ENCODE measurements at places on chromosomes 4 and X.
A peak's percentile ranks its signal among the peaks of the same experiment; 100 is the strongest.

DNA sequence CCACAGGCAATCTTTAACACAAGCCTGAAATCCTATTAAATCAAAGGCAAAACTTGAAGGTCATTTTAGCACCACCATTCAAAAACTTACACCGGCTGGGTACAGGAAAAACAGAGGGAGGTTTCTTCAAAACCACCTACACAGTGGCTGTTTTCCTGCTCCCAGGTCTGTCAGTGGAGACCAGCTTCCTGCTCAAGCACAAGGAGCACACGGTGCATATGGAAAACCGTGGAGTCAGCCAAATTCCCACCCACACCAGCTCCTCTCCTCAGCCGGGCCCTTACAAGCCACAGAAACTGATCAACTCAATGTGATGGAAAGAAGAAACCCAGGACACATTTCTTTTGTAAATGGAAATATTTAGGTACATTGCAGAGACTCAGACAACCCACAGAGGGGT is 14.3 kb upstream of the FAM241A start:
- DNase-seq, result no peak

GRCh38 chr4:13340672-13341071 is 143.5 kb downstream of the RAB28 start:
- no peak for DNase-seq

DNA sequence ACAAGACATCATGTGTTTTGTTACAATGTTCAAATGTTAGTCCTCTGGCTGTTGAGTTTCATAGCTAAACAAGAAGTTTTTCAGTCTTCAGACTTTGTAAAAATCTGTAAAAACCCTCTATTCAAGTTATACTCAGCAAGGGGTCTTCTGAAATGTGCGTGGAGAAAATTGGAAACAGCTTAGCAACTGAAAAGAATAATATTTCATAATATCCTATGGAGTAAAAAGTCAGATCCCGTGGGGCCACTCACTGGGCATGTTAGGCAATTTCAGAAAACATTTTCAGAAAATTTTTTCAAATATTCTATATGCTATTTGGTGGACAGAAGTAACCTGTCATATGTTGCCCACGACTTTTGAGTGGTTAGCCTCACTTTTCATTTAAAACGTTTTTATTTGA is 118.3 kb downstream of the CORIN start:
- no peak for DNase-seq

- DNase-seq, result peak; percentile 44
Measured at GRCh38 chrX:120561634-120562568, 1.1 kb upstream of the CUL4B start.

DNA sequence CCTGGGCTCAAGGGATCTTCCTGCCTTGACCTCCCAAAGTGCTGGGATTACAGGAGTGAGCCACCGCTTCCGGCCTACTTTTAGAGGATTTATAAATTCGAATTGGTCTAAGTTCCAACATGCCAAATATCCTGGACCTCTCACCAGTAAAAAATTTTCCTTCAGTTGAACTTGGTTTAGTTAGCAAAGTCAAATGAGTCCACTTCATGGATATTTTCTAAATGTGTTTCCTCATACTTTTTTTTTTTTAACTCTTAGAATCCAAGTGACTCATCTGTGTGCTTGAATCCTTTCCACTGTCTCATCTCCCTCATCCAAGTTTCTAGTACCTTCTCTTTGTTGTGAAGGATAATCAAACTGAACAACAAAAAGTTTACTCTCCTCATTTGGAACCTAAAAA is 49.7 kb downstream of the RBM47 start:
- DNase-seq, result no peak

GRCh38 chr4:78409612-78410202 is 141.9 kb upstream of the ANXA3 start:
- no peak for DNase-seq

- no peak for DNase-seq
Measured at GRCh38 chr4:88614058-88614457, 21.8 kb downstream of the HERC3 start.

DNA sequence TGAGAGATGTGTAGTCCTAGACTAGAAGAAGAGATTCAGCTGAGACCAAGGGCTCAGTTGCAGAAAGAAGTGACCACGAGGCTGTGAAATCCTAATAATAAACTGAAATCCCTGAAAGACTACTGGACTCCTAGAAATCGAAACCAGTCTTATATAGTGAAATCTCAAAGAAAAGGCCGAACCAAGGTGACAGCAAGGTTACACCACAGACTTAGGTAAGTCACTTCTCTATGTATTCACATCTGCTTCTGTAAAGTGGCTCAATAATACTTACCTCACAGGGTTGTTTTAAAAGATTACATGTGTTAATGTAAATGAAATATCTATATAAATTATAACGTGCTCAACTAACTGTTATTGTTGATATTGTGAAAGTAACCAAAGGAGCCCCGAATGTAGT is 60.3 kb downstream of the ARSJ start:
- DNase-seq, result no peak

DNA sequence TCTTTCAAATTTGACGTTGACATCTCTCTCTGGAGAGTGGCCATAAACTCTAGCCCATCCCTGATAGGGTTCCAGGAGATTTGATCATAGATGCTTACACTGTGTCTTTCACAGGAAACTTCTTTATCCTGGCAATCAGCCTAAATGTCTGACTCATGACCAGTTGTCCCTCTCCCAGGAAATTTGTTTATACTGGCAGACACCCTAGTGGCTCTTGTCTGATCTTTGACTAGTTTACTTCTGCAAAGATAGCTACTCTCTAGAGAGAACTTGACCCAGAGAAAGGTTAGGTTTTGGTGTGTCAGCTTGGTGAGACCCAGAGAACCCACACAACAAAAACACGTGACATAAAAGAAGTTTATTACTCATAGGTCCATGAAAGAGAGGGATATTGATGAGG is 509.8 kb downstream of the CENPC start:
- DNase-seq, result no peak

DNA sequence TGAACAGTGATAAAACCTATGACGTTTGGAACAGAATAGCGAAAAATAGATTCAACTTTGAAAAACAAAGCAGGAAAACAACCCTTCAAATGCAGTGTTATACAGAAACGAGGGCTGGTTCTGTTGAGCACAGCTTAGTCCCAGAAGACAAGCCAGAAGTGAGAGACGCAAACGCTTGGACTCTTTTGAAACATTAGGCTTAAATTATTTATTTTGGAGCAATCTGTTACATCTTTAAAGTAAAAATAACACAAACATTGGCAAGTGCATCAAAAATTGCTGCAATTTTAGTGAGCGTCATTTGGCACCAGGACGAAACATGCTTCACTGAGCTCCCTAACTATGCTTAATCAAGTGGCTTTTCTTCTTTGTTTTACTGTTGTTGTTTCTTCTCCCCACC is 63.5 kb downstream of the ENPP6 start:
- DNase-seq, result no peak

- peak; percentile 0 for DNase-seq
Measured at GRCh38 chrX:55908661-55909212, 191.2 kb downstream of the RRAGB start.

- DNase-seq, result peak; percentile 56
Measured at GRCh38 chrX:74133156-74133796, 170.7 kb upstream of the ZCCHC13 start.

- DNase-seq, result no peak
Measured at GRCh38 chr4:155526452-155527169, 140.0 kb upstream of the GUCY1A1 start.

DNA sequence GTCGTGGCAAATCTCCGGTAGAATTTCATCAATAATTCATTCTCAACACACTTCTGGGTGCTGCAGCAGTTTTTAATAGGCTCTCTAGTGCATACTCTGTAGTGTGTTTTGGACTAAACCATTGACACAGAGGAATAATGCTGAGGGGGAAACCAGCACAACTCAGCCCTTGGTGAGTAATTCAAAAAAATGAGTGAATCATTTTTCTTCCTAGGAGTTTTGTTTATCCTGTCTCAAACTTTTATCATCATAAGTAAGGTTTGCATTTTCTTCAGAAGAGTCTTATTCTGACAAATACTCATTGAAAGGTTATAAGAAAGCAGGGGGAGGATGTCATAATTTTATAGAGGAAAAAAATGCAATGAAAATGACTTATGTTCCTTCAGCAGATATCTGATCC is 2542.7 kb downstream of the PCDH7 start:
- DNase-seq, result no peak

- no peak for DNase-seq
Measured at GRCh38 chrX:134752981-134753717, 94.9 kb upstream of the PLAC1 start.

GRCh38 chrX:153861733-153862310 is 24.2 kb downstream of the L1CAM start:
- DNase-seq, result no peak

DNA sequence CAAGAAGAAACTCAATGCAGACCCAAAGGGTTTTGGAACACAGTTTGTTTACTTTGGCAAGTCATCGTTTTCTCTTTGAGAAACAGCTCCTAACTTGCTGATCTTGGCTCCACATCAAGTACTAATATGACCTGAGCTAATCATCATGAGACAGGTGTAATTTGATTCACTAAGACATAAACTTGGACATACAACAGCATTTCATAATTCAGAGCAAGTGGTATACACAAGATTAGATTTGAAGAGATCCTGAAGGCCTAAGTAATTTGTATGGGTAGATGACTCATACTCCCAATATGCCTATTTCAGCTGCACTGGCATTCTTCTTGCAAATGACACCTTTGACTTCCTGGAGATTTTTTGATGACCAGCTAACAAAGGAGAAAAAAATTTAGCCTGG is 1521.7 kb downstream of the RPA4 start:
- no peak for DNase-seq

DNA sequence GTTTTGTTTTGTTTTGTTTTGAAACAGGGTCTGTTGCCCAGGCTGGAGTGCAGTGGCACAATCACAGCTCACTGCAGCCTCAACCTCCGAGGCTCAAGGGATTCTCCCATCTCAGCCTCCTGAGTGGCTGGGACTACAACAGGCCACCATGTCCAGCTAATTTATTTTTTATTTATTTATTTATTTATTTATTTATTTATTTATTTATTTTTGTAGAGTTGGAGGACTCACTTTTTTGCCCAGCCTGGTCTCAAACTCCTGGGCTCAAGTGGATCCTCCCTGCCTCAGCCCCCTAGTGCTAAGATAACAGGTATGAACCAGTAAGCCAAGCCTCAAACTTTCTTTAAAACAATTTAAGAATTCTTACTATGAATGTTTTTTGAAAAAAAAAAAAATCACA is 26.6 kb upstream of the PLS3 start:
- no peak for DNase-seq

- no peak for DNase-seq
Measured at GRCh38 chr4:158015241-158015640, 157.6 kb downstream of the GASK1B start.

- DNase-seq, result no peak
Measured at GRCh38 chr4:4534515-4535145, 7.2 kb downstream of the STX18 start.

GRCh38 chrX:24144528-24144927 is 5.0 kb upstream of the ZFX start:
- DNase-seq, result no peak

DNA sequence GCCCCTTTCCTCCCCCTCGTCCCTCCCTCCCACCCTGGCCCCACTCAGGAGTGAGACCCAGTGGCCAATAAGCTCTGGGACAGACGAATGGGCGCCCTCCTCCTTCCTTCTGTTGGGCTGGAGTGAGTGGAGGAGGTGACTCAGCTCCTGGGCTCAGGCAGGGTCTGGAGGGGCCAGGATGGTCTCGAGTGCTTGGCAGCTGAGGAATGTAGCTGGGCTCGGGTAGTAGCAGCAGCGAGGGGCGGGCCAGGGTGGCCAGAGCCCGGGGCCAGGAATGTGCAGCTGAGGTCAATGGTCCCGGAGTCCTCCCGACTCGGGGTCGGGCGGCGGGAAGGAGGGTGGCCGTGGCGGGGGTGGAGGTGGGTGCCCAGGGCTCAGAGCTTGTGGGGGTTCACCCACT is 15.0 kb downstream of the G6PD start:
- no peak for DNase-seq

- no peak for DNase-seq
Measured at GRCh38 chr4:113584407-113585150, 177.0 kb downstream of the CAMK2D start.

DNA sequence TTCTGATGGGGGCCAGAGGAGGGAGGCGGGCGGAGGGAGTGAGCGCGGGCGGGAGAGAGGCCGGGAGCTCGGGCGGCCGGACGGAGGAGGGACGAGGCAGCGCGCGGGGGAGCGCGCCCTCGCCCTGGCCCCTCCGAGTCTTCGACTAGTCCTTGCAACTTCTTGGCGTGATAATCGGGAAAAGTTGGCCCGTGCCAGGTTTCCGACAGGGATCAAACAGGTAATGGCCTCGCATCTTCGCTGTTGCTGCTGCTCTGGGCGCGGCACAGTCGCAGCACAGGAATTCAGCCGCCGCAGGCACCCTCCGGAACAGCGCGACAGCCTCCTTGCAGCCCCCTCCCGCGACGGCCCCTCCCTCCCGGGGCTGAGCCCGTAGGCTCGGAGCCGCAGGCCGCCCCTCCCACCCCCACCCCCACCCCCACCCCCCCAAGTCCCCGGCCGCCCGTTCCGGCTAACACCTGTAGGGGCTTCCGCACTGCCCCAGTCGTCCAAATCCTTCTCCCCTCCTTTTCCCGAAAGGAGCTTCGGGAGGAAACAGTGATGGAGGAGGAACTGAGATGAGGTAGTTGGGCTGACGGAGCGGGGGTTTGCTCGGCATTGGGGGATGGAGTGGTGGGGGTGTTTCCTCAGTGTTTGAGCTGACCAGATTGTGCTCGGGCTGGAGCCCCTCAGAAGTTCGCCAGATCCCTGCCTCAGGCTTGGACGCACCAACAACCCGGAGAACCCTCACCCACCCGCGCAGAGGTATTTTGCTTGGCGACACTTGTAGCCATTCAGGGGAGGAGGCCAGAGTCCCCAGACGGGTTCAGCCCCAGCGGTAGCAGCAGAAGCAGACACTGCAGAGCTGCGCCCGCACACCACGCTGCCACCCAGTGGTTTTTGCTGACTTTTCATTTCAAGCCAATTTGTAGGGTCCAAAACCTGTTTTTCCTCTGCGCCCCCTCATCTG is at the start of gene FGF13:
TSS of gene FGF13 (minus strand) at position 319 of the 949 bp plus-strand sequence. CDS start 714 bp downstream, outside the sequence.
- no peak for DNase-seq

- DNase-seq, result no peak
Measured at GRCh38 chr4:48767055-48767929, 12.8 kb downstream of the FRYL start.

- DNase-seq, result no peak
Measured at GRCh38 chr4:10715696-10716095, 31.1 kb upstream of the CLNK start.

GRCh38 chr4:1495416-1496115 is 89.3 kb upstream of the NKX1-1 start:
- DNase-seq, result no peak

GRCh38 chr4:26048378-26048882 is 134.4 kb downstream of the SMIM20 start:
- no peak for DNase-seq

- DNase-seq, result no peak
Measured at GRCh38 chr4:2065106-2065930, 6.2 kb downstream of the NAT8L start.

DNA sequence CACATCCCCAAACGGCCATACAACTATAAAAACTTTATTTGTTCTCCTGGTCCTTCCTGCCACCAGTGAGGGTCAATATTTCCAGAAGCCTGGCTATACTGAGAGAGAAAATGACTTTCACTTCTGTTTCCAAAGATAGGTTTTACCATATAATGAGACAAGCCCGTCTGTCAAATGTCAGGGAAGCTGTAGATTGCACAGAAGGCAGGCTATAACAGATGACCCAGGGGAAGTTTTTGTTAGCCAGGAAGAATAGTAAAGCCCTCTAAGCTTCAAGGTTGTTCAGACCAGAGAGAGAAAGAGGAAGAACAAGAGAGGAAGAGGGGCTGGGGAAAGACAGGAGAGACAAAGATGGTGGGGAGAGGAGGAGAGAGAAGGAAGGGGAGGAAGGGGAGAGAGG is 217.5 kb downstream of the GBA3 start:
- DNase-seq, result no peak

- no peak for DNase-seq
Measured at GRCh38 chr4:130424211-130424610, 1328.3 kb downstream of the C4orf33 start.

All from kidney capillary endothelial cell (primary cell).